ENCODE measurements at places on chromosomes 4 and X.

GRCh38 chr4:78058591-78059523 lies 1.7 kb downstream of the FRAS1 start:
- no peak for DNase-seq

DNA sequence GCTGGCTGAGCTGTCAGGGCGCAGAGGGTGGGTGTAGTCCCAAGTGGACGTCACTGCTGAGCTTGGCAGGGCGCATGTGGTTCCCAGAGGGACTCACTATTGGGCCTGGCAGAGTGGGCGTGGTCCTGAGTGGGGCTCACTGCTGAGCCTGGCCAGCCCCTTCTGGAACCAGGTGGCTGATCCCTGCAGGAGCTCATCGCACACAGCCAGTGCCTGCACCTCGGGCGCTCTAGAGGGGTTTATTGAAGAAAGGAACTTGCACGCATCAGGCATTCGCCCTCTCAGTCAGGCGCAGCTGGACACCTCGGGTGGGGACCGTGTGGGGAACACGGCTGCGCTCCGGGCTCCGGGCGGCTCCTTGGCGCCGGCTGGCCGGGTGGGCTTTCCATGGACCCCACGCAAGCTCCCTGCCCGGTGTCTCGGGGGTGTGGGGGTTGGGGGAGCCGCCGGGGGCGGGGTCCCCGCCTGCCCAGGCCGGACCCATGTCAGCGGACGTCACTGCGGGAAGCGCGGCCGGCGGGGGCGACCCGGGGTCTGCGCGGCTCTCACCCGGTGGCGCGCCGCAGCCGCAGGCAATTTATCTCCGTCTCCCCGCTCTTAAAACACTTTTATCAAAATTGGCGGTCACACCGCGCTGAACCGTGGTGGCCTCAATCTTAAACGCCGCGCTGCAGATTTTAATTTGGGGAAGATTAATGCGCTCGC lies 65.4 kb upstream of the NKX1-1 start:
- no peak for DNase-seq

DNA sequence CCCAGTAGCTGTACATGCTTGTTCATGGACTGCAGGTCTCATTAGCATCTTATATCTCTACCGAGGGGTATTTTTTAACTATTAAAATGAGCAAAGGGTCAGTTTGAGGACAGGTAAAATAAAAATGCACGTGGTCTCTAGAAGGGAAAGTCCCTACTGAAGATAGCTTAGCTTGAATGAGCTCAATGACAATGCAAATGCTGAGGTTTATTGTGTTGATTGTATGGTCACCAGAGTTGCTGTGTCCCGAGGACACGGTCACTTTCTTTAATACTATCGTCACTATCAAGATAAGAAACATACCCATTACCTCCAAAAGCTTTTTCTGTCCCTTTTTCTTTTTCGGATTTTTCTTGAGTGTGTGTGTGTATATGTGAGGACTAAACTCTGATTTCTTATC lies 250.5 kb upstream of the PRKX start:
- no peak for DNase-seq

DNA sequence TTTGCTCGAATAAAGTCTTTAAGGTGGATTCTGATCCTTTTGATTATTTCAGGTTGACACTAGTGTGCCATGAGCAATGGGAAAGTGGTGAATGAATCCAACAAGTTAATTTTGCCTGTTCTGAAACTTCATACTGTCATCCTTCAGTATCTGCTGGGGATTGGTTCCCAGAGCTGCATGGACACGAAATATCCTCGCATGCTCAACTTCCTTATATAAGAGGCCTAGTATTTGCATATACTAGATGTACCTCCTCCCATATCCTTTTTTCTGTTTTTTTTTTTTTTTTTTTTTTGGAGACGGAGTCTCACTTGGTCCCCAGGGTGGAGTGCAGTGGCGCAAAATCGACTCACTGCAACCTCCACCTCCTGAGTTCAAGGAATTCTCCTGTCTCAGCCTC lies 23.0 kb upstream of the PDS5A start:
- DNase-seq: no peak

DNA sequence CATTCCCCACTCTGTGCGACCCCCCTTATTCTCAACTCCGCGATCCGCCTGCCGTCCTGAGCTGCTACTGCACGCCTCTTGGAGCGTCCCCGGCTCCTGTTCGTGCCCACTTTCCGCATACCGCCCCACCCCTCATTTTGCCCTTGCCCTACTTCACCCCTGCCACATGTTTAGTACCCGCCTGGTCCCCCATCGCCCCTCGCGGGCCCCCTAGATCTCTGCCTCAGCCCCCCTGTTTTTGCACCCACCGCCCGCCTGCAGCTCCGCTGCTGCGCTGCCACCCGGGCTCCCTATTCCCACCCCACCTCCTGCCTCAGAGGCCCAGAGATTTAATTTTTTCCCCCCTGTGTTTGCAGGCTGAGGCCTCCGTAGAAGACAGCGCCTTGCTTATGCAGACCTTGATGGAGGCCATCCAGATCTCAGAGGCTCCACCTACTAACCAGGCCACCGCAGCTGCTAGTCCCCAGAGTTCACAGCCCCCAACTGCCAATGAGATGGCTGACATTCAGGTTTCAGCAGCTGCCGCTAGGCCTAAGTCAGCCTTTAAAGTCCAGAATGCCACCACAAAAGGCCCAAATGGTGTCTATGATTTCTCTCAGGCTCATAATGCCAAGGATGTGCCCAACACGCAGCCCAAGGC lies 1.4 kb downstream of the MAGED1 start:
- no peak for DNase-seq

DNA sequence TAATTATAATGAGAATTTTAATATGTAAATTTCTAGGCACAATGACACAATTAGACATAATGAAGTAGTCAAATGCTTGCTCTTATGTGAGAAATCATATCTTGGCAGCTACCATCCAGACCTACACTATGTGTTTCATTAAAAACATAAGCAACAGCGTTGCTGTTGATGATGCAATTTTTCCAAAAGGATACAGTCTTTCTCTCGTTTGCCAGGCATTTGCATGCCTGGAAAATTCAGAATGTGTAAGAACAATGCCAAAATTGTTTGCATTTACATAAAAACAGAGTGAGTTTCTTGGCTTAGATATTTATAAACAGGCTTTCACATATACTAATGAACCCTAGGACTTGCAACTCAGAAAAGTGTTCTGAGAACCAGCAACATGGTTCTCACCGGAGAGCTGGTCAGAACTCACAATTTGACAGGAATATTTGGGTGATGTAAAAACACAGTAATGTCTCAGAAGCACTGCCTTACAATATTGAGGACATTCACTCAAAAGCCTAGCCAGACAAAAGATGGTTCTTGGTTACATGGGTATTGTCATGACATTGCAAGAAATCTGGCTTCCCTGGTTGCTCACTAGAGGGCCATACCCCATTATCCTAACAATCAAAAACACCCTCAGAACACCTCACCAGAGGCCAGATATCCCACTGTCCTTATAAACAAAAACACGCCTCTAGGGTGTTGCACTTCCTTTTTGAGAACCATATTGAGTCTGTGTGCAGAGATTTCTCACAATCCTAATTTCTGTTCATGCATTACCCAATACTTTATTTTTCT lies 1029.0 kb upstream of the AGA start:
- DNase-seq: no peak

DNA sequence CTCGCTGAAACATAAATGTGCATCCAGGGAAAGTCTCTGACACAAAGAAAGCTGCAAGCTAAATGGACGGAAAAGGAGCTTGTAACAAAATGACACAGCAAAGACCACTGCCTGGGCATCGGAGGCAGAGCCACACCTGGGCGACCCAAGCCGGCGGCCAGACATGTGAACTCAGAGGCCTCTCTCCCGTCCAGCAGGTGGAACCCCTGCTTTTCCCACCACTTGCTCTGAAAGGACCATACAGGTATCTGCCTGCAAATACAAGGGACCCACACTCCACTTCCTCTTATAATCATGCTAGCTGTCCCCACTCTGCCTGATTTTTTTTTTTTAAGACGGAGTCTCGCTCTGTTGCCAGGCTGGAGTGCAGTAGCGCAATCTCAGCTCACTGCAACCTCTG lies 12.0 kb downstream of the CPLX1 start:
- DNase-seq: no peak

DNA sequence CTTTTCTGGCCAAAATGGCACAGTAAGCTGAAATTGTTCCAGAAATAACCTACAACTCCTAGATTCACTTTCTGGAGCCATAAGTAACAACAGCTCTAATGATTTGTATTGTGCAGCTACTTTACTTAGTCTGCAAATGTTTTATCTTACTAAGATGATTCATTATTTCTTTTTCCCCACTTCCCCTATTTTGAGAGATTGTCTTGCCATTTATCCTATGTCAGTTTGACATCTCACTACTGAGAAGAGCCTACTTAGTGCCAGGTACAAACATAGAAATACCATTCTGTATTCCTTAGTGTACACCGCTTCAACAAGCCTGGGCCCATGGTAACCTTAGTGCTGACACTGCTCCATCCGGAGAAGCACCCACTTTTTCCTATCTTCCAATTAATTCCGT lies 13.8 kb upstream of the STK26 start:
- no peak for DNase-seq

DNA sequence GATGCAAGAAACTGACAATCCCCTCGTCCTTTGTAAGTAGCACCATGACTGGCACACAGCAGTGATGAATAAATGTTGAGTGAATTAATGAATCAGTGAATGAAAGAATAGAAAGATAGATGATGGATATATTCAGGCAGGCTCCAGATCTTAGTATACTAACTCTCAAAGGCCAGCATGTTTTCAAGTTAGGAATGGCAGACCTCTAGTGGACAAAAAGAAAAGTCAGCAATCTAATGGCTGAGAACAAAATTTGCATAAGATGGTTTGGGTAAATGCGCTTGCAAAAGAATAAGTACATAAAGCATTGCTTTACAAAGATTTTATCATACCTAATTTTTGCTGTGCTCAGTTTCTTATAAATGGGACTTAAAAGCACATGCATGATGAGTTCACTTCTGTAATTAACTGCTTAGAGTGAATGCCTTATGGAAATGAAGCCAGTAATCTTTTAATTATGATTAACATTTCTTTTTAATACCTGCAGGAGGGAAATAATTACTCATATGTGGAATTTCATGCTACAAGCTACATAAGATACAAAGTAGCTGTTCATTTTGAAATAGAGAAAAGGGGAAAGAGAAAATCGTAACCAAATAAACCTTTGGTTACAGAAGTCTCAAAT lies 126.9 kb upstream of the GPRIN3 start:
- no peak for DNase-seq

- no peak for DNase-seq
Measured at GRCh38 chrX:9019151-9019550, 14.8 kb downstream of the FAM9B start.

- DNase-seq: no peak
Measured at GRCh38 chr4:103150677-103151076, 47.5 kb downstream of the CENPE start.

DNA sequence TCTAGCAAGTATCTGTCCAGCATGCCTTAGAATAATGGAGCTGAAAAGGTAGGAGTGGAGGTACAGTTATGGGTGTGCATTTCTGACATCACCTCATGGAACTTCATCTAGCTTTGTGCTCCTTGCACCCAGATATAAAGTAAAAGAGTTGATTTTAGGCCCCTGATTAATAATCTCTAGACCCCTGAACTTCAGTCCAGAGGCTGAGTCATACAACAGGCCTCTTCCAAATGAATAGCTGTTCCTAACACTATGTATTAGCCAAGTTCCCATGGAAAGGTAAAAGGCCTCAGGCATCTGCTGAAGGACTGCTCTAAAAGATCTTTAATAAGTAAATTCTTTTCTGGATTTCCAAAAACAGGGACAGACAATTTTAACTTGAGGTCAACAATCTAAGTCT lies 16.2 kb downstream of the TBC1D9 start:
- DNase-seq: no peak

- DNase-seq: no peak
Measured at GRCh38 chr4:157808796-157809383, 363.9 kb downstream of the GASK1B start.

- DNase-seq: no peak
Measured at GRCh38 chrX:38561951-38562719, 793 bp downstream of the TSPAN7 start.

- no peak for DNase-seq
Measured at GRCh38 chr4:189088780-189089179, 851.9 kb upstream of the FRG1 start.

GRCh38 chr4:25928379-25929297 lies 14.6 kb downstream of the SMIM20 start:
- DNase-seq: no peak

- no peak for DNase-seq
Measured at GRCh38 chr4:28799696-28800095, 1920.5 kb upstream of the PCDH7 start.

DNA sequence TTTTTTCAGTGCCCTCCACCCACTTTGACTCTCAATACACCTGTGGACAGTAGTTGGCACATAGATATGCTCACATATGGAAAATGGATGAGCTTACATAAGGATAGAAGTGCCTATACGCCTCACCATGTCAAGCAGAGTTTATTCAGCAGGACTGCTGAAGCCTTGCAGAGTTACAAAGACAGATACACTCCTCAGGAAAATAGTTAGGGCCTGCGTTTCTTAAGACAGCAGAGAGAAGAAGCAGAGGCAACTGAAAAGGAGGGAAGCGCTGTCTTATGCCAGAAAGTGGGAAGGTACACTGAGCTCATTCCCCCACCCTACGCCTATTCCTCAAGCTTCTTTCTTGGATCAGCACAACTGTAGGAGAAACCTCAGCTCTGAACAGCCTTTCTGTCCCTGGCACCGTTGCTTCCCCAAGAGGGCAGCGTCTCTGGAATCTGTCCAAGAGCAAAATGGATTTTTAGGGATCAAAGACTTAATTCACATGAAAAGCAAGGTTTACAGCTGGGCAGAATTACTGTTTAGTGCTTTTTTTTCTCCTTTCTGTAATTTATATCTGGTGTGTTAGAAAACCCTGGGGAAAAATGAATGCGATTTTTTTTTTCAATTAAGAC lies 37.3 kb upstream of the MBTPS2 start:
- no peak for DNase-seq

DNA sequence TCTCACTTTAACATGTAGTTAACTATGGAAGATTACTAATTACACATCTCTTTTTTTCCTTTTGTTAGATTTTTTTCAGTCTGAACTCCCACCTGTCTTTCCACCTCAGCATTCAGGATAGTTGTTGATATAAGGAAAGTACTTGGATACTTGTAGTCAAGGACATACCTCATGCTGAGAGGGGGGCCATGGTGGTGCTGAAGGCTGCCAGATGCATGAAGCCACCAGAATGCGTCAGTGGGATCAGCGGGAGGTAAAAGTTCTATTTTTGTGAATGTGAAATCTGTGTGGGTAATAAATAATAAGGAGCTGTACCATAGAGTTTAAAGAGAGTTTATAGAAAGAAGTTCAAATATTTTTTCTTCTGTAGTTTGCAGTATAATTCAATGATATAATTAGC lies 13.1 kb upstream of the NDST4 start:
- no peak for DNase-seq

- DNase-seq: peak; percentile 49
Measured at GRCh38 chr4:48047421-48047844, 30.9 kb downstream of the NIPAL1 start.

GRCh38 chr4:16765546-16765945 lies 132.9 kb downstream of the LDB2 start:
- DNase-seq: no peak

DNA sequence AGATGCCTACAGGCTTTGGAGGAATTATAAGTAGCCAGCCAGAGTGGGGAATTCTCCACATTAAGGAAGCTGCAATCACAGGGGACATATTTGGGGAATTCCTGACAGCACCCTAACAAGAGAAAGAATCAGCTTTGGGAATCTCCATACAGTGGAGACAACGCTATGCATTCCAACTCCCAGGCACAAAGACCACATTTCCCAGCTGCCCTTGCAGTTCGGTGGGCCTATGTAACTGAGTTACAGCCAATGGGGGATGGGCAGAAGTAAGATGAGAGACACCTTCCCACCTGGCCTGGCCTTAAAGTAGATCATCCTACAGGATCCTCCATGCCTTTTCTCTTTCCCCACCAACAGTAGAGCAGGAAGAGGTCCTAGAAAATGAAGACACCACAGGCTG lies 43.4 kb upstream of the CCKAR start:
- DNase-seq: no peak
